Chondrocyte (in vitro differentiated cells): ENCODE measurements at places on chromosomes 1 and 21. TPM values are rescaled to one million over a fixed set of nuclear protein-coding genes. Genes with fewer than 3 reads are reported as not detected.

SPRR2G gene
- total RNA-seq: not detected in 3 replicates

DNA sequence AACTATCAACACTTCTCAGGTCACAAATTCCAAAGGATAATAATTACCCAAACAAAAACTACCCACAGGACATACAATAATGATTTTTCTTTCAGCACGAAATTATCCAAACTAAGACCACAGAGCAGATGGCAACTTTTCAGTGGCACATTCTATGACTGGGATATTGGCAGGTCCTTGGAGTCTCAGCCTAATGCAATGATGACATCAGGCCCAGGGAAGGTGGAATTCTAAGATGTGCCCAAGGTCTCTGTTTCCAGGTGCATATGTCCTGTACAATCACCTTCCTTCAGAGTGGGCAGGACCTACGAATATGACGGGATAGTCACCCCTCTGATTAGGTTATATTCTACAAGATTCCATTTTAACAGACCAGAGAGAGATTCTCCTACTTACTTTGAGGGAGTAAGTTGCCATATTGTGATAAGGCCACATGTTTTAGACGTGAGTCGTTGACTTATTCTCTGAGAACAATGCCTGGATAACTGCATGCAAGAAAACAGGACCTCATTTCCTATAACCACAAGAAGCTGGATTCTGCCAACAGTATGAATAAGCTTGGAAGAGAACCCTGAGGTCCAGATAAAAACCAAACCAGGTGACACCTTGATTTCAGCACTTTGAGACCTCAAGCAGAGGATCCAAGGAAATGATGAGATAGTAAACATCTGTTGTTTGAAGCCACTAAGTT, 69.9 kb downstream of the ZC3H11B start:
- DNase-seq: no peak

DNA sequence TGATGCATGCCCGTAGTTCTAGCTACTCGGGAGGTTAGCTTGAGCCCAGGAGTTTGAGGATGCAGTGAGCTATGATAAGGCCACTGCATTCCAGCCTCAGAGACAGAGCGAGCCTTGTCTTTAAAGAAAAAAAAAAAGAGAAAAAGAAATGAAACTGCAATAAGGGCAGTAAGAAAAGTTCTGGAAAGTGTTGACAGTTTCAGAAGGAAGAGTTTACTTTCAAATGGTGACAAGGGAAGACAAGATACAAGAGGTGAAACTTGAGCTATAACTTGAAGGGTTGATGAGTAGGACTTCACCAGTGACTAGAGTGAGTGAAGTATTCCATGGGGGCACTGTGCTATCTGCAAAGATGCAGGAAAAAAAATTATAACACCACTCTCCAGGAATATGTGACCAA, 125.0 kb downstream of the AKT3 start:
- DNase-seq: no peak

GRCh38 chr1:48039088-48040054, 42.2 kb upstream of the TRABD2B start:
- DNase-seq: no peak

MYBPHL gene
- total RNA-seq: not detected in 3 replicates

KCNC4 gene
- total RNA-seq: 2.7 to 5.2 TPM (median 3.2 TPM) in 3 replicates

ASTN1 gene
- total RNA-seq: not detected in 3 replicates

GRCh38 chr1:15171271-15171908, 17.8 kb downstream of the TMEM51 start:
- no peak for DNase-seq

KRTAP21-2 gene
- total RNA-seq: not detected in 3 replicates

DNA sequence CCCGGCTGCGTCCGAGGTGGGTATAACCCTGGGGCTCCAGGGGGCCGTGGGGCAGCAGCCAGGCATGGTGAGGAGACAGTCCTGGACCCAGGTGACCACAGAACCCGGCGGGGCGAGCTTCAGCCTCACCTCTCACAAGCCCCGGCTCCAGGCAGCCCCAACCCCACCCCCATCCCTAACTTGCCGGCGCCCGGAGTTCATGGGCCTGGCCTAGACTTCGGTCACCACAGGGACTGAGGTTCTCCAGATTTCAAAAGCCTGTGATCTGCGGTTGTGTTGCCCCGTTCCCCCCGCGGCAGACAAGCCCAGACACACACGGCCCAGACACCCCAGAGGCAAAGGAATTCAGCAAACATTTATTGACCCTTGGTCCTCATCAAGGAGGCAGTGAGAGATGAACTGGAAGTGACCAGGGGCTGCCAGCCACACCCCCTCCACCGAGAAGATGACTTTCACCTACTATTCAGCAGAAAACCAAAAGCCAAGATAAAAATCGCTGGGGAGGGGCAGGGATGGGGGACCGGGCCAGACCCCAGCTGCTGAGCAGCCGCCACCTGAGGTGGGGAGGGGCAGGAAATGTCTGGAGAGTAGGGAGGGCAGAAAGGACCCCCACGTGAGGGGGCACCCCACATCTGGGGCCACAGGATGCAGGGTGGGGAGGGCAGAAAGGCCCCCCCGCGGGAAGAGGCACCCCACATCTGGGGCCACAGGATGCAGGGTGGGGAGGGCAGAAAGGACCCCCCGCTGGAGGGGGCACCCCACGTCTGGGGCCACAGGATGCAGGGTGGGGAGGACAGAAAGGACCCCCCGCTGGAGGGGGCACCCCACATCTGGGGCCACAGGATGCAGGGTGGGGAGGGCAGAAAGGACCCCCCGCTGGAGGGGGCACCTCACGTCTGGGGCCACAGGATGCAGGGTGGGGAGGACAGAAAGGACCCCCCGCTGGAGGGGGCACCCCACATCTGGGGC, 3.9 kb downstream of the HES4 start:
- no peak for DNase-seq

DNA sequence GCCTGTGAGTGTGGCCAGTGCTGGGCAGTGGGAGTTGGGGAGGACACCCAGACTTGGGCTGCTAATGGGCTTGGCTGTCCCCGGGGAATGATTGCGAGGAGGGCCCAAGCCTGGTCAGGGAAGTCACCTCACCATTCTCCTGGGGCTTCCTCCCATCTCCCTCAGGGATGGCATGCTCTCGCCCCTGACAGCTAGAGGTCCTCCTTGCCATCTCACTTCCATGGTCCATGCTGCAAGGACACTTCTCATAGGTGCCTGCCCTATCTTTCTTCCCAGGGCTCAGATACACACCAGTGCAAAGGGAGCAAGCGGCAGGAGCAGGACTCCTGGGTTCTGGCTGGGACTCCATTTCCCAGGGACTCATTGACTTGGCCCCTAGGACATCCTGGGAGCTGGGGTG, 4.1 kb downstream of the NTRK1 start:
- no peak for DNase-seq

GRCh38 chr1:10212476-10212875, 2.1 kb downstream of the KIF1B start:
- no peak for DNase-seq

DNA sequence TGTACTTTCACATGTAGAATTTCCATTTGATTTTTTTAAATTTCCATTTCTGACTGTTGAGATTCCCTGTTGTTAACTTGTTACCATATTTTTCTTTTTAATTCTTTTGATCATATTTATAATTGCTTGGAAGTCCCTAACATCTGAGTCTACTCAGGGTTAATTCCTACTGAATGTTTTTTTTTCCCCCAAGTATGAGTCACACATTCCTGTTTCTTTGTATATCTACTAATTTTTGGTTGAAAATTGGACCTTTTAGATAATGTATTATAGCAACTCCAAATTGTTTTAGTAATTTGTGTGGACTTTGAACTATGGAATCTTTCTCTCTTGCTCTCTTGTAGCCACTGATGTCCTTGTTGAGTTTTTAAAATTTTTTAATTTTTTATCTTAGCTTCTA, 54.6 kb downstream of the STXBP3 start:
- no peak for DNase-seq

- no peak for DNase-seq
These were observed 550.1 kb upstream of the B3GALT2 start for GRCh38 chr1:193736507-193736906.

- no peak for DNase-seq
These were observed 51.0 kb downstream of the ZBTB18 start for GRCh38 chr1:244102046-244102445.

DNA sequence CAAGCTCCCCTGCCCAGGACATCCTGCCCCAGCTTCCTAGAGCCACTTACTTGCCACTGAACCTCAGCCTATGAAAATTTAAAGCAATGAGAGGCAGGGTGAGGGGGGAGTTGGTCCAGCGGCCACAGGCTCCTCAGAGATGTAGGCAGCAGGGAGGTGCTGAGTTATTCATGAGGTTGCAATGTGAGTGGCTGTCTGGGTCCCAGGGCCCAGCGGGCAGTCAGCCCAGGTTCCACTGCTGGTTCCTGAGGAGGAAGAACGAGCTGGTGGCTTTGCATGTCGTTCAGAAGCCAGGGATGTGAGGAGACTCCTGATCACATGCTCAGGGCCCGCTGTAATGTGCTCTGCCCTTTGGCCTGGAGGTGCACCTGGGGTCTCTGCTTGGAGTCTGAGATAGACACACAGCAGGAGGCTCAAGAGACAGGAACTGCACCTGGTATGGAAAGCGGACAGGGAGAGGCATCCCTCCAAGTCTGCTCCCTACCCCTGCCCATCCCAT, at the start of gene KNCN:
TSS of gene KNCN (minus strand) at position 51 of the 499 bp plus-strand sequence. CDS start 432 bp downstream, outside the sequence.
- peak; percentile 33 for DNase-seq

DNA sequence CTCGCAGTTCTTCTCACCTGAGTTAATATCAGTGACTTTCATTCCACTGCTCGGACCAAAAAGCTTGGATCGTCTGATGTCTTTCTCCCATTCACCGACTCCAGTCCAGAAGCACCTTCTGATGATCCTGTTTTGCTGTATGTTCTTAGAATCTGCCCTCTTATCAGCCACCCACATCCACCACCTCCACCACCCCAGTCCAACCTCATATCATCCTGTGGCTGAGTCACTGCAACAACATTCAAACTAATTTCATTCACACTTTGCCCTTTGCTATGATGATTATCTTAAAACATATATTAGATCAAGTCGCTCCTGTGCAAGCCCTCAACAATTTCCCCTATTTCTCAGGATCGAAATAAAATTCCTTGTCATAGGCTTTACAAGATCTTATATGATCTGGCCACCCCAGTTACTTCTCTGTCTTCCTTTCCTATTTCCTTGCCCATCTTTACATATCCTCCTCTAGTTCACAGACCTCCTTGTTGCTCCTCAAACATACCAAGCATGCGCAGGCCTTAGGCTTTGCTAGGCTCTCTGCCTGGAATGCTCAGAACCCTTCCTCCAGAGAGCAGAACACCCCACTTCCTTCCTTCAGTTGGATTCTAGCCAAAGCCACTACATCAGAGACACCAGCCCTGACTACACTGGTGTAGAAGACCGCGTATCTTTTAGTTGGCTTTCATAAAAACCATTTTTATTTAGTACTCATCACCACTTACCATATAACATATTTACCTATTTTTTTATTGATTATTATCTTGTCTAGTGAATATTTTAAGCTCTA, 335.7 kb upstream of the GREM2 start:
- no peak for DNase-seq

GRCh38 chr1:241411056-241411775, 54.2 kb upstream of the RGS7 start:
- DNase-seq: no peak

GRCh38 chr1:91393042-91393441, 11.6 kb downstream of the HFM1 start:
- no peak for DNase-seq

- no peak for DNase-seq
These were observed 25.1 kb upstream of the RUNX3 start for GRCh38 chr1:24955161-24955560.

KCNA2 gene
- total RNA-seq: 0.12 to 0.33 TPM (median 0.17 TPM) in 3 replicates

CDK18 gene
- 10.2 to 18.4 TPM (median 17.3 TPM) in 3 replicates for total RNA-seq

CAPN8 gene
- not detected in 3 replicates for total RNA-seq

GRCh38 chr1:113101588-113101987, 28.6 kb downstream of the LRIG2 start:
- DNase-seq: no peak

DNA sequence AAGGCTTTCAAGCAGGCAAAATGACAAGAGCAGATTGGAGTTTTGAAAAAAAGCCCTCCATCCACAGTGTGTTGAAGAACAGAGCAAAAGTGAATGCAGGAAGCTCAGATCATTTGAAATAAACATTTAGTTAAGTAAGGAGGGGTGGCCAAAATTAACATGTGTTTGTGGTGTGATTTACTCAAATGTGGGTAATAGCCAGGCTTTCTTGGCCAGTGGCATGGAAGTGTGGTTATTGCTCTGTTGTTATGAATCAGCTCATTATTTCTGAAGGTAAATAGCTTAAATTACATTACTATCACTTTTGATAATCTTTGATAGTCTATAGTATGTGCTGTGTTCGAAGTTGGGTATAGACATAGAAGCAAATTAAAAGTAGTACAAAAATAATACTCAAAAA, 485.9 kb downstream of the LMO4 start:
- no peak for DNase-seq

GRCh38 chr1:205263580-205264190, 35.9 kb downstream of the TMCC2 start:
- DNase-seq: no peak

DNA sequence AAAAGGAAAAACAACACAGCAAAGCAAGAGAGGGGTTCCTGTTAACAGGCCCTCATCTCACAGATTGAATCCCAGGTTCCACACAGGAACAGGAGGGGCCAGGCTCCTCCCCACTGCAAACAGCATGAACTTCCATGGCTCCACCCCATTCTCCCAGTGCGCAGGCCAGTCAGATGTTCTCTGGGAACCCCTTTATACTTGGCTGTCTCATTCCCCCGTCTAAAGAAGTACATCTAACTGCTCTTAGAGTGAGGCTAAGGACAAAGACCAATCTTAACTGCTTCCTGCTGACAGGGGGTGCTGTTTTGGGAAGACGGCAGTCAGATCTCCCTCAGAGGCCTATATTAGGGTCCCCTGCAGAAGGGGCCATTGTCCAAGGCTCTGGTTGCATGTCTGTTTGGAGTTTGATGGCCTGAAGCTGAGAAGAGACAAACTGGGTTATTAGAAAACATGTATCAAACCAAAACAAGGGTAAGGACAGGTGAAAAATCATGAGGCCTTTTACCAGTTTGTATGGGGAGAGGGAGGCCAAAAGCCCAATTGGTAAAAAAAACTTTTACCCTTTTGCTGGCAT, 10.5 kb upstream of the NASP start:
- DNase-seq: peak; percentile 22

GRCh38 chr1:88394958-88395357, 289.1 kb upstream of the PKN2 start:
- DNase-seq: no peak

TLCD4 gene
- 1.6 to 2.6 TPM (median 2.4 TPM) in 3 replicates for total RNA-seq

DNA sequence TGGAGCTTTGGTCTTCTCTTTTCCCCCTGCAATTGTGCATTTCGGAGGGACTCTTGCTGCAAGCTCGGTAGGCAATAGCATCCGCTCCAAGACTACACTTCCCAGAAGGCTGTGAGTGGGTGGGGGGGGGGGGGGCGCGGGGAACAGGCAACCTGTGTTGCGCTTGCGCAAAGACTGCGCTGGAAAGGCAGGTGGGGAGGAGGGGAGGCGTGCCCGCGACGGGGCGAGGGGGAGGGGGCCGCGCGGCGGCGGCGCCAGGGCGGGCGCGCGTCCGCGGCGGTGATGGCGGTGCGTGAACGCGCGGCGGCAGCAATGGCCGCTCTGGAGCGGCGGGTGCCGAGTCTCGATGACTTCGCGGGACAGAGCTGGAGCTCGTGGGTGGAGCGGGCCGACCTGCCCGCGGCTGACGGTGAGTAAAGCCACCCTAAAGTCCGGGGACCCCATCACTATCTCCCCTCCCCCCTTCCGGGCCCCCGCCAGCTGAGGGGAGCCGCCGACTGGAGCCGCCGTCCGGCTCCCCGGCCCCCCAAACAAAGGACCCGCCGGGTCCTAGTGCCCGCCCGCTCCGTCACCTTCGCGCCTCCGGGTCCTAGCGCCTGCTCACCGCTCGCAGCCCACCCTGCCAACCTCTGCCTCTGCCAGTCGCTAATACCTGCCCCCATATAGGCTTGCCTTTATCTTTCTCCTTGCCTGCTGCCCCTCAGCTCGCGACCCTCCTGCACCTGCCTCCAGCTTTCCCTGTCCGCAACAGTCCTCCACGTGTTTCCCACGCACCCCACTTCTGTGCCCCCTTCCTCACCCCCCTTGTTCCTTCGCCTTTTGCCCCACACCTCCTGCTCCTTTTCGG, at the start of gene ATXN7L2:
TSS of gene ATXN7L2 (plus strand) at position 234 of the 847 bp plus-strand sequence. CDS start at position 283, 49 bp downstream.
- DNase-seq: no peak
